Activated CD4-positive, alpha-beta T cell treated with anti-CD3 and anti-CD28 coated beads, Interleukin-2, amount 50 U/mL, for 1 hour (primary cell): ENCODE measurements at places on chromosomes 3 and 15.

GRCh38 chr15:85541744-85542143 lies 161.3 kb downstream of the AKAP13 start:
- no peak for DNase-seq

GRCh38 chr15:80852676-80853075 lies 73.5 kb downstream of the CEMIP start:
- DNase-seq: no peak

- no peak for DNase-seq
These were observed 219.5 kb downstream of the EPHB1 start for GRCh38 chr3:135014566-135014965.

DNA sequence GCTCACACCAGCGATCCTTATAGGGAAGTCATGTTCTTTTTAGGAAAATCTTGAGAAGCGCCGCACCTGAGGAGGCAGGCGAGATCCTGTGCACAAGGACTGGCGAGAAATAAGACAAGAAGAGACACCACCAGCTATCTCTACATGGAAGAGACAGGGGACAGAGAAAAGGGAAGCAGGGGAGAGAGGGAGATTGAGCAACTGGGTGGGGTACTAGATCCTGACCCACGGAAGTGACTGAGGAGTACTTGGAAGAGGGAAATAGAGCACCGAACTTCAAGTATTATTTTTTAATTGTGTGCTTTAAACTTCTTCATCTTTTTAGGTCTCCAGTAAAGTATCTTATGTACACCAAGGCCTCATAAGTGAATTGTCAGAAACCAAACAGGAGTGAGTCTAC lies 742.0 kb upstream of the LMCD1 start:
- no peak for DNase-seq

DNA sequence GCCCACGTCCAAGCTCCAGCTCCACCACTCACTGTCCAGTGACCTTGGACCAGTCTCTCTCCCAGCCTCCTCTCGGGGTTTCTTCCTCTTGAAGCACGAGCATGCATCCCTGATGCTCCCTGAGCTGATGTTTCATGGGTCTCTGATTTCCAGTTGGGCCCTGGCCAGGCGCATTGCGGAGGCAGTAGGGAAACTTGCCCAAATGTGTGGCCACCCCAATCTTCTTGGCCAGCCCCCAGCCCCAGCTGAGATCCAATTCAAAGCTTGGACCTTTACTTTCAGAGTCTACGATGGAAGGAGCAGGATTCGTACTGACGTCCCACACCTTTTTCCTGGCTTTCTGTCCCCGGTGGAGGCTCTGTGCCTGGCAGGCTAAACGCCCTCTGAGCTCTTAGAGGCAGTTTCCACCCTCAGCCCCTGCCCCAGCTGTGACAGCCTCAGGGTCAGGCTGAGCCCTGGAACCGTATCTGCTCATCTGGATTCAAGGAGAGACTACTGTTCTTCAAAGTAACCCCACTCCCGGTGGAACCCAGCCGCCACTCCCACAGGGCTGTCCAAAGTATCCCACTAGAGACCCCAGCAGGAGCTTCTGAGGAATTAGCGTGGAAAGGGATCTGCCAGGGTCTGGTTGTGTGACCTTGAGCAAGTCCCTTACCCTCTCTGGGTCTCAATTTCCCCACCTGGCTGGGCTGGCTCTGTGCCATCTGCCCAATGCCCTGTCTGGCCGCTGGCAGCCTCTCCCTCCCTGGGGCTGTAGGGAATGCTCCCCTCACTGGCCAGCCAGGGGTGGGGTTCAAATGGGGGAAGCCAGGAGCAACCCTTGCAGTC lies 37.4 kb downstream of the CPN2 start:
- DNase-seq: no peak

- no peak for DNase-seq
These were observed 431.2 kb upstream of the RGMA start for GRCh38 chr15:93520206-93520605.
